ENCODE measurements at places on chromosomes 4 and X.

GRCh38 chr4:121574618-121575017 lies 122.2 kb downstream of the ANXA5 start:
- no peak for DNase-seq

GRCh38 chrX:115183980-115184379 lies 5.2 kb upstream of the RBMXL3 start:
- no peak for DNase-seq

- no peak for DNase-seq
These were observed 106.4 kb downstream of the PHKA2 start for GRCh38 chrX:18877469-18877868.

- DNase-seq: no peak
These were observed 1.7 kb upstream of the GATA1 start for GRCh38 chrX:48784726-48785125.

GRCh38 chr4:184765473-184766340 lies 31.8 kb upstream of the CENPU start:
- DNase-seq: no peak

GRCh38 chr4:75989846-75990528 lies 758 bp downstream of the SDAD1 start:
- DNase-seq: peak; percentile 2

DNA sequence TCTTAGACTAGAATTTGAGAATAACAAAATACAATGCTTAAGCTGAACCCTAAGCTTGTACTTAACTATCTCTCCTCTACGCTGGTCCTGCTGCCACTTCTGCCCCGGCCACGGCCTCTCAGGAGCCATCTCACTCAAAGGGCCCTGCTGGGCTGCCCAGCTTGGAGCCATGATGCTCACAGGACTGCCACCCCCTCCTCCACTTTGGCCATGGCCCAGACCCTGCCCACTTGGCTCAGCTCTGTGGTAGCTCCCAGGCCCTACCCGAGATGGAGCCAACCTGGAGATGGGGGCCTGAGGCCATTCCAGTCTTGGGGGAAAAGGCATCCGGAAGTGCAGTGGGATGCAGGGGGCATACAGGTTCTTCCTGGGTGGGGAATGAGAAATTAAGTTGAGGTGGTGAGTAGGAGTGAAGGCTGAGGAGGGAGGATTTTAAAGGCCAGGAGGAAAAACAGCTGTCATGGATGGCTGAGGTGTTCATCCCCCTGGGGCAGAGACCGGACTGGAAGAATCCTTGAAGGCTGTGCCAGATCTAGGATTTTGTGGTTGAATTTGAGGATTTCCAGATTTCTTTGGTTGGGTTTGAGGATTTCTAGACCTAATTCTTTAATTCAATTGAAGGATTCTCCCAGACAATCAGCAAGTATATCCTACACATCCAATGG lies 824 bp downstream of the SASH3 start:
- no peak for DNase-seq

- DNase-seq: no peak
These were observed 19.9 kb upstream of the KLHL8 start for GRCh38 chr4:87240341-87240740.

DNA sequence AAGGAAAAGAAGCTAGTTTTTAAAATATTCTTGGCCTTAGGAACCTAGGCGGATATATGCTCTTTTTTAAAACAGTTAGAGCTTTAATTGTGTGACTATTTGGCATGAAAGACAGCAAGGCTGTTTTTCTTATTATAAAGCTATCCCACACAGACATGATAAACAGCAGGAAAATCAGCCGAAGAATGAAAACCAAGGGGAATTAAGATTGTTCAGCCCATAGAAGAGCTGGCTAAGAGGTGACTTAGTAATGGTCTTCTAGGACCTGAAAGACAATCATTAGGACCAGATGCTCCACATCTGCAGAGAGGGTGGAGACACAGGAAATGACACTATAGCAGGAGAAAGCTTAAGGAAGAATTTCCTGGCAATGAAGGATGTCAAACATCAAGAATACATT lies 171.4 kb upstream of the NRK start:
- DNase-seq: no peak

DNA sequence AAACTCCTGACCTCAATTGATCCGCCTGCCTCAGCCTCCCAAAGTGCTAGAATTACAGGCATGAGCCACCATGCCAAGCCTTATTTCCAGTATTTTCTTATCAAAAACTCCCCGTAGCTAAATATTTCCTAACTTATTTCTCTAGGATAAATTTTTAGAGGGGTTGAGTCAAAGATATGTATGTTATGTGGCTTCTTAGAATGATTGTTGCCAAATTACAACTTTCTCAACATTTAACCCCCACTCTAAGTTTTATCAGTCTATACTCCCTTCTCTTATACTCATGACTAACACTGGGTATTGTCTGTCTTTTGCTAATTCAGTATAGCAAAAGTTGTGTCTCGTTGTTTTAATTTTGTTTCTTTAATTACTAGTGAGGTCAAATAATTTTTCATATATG lies 187.7 kb upstream of the LNX1 start:
- peak; percentile 33 for DNase-seq

- DNase-seq: no peak
These were observed 31.6 kb downstream of the SYNPO2 start for GRCh38 chr4:118920247-118920646.

DNA sequence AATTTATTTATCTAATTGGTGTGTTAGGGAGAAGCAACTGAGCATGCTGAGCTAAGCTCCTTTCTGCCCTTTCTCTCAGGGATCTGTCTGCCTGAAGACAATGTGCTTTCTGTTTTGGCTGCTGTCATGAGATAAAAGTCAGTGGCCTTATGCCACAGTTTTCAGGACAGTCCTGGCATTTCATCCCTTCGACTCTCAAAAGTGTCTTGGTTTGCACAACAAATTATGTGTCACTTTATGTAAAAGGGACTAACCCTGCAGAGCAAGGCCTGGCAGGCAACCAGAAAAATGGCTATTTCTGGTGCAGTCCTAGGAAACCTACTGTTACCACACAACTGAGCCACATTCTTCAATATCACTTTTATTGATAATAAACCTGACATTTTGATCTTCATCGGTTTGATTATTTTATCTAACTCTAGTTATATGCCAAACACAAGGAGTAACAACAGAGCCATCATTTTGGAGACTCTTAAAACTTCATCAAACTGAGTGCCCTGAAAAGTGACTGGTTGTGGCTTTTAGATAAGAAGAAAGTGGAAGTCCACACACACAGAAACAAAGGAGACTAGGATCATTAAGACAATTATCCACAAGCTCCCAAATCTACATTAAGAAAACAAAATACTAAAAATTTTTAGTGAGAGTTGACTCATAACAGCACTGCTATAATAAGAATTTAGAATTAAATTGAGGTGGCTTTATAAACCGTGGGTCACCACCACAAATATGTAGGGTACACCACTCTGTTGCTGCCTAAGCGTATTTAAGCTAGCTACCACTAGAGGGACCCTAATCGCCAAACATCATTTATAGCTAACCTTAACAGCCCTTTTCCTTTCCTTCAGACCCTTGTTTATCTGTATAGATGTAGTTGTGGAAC lies 95.9 kb upstream of the PTPN13 start:
- DNase-seq: peak; percentile 76

GRCh38 chr4:8316251-8316771 lies 46.8 kb downstream of the HTRA3 start:
- no peak for DNase-seq

DNA sequence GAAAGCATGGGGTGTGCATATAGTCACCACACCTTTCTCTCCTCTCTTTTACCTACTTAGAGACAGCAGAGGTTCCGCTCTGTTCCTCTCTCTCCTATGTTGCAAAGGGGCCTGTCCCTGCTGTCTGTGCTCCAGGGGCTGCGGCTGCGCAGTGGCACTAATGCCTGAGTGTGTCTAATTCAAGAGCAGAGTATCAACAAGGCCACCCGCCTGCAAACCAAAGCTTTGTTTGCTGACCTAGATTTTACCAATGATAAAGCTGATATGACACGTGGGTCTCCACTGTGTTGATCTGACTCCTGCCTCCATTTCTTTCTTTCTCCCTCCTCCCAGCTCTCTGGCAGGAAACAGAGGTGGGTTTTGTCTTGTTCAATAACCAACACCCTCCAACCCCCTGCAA lies 74.9 kb downstream of the NSG1 start:
- DNase-seq: no peak
